Caki2 (cell line): ENCODE measurements at places on chromosomes 13 and 19. TPM values are rescaled to one million over a fixed set of nuclear protein-coding genes. Genes with fewer than 3 reads are reported as not detected.

The A1BG gene
- total RNA-seq: 1.1 and 1.9 TPM in 2 replicates

The POLR1G gene
- 32.3 and 33.2 TPM in 2 replicates for total RNA-seq

The CFAP97D2 gene
- not detected in 2 replicates for total RNA-seq

The DOHH gene
- total RNA-seq: 19.1 and 34.2 TPM in 2 replicates

The ZNF493 gene
- total RNA-seq: 3.7 and 3.9 TPM in 2 replicates

The RASIP1 gene
- not detected in 2 replicates for total RNA-seq

The COL5A3 gene
- not detected in 2 replicates for total RNA-seq

The FUT3 gene
- not detected in 2 replicates for total RNA-seq

The LSR gene
- total RNA-seq: 13.0 and 33.0 TPM in 2 replicates

The GARIN5A gene
- 0.43 TPM in 1 of 2 replicates, not detected in the other for total RNA-seq

The MAB21L1 gene
- not detected in 2 replicates for total RNA-seq

The EBI3 gene
- total RNA-seq: 0.14 and 3.3 TPM in 2 replicates

The VSIG10L gene
- 11.0 and 19.2 TPM in 2 replicates for total RNA-seq

The FFAR2 gene
- total RNA-seq: not detected in 2 replicates

The KASH5 gene
- total RNA-seq: 0.30 TPM in 1 of 2 replicates, not detected in the other

The LRRC8E gene
- 14.7 and 15.9 TPM in 2 replicates for total RNA-seq

The TNFRSF19 gene
- total RNA-seq: 2.3 and 11.4 TPM in 2 replicates
